ENCODE measurements at places on chromosomes 2 and 18.

- DNase-seq = no peak
Measured at GRCh38 chr2:158664987-158665386, 130.1 kb upstream of the DAPL1 start.

DNA sequence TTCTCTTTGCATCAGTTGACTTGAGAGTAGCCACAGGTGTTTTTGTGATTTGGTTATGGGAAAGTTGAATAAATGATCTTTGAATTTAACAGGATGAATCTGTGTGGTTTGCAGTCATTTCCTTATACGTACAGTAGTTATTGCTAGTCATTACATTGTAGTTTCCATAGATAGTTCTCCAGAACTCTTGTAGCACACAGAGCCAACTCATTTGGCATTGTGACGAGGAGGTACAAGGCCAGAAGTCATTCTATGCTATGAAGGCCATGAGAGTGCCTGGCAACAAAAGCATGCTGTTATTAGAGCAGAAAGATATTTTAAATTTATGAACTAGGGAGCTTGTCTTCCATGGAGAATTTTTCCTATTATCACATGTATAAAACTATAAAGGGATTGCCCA is 973.0 kb upstream of the CHAC2 start:
- DNase-seq = no peak

DNA sequence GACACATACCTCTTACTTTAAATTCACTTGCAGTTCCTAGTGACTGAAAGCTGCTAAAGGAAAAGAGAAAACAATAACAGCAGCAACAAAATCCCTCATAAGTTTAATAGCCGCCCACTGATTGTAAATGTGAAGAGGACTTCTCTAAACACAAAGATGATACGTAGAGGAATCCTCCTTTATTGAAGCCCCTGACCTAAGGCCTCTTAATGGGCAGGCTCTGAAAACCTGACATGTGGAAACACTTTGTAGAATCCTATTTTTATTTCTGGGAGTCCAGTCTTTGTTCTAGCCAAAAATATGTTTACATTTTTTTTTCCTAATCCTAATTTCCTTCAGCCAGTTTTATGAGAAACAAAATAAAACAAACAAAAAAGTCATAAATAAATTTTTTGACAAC is 1277.7 kb upstream of the CELF4 start:
- DNase-seq = no peak

GRCh38 chr2:9400268-9401058 is 22.9 kb downstream of the ITGB1BP1 start:
- no peak for DNase-seq

- no peak for DNase-seq
Measured at GRCh38 chr2:31404302-31404701, 10.2 kb downstream of the XDH start.

- DNase-seq = no peak
Measured at GRCh38 chr2:172894689-172895387, 159.2 kb downstream of the RAPGEF4 start.

GRCh38 chr2:218146056-218146455 is 20.2 kb downstream of the CXCR2 start:
- no peak for DNase-seq

DNA sequence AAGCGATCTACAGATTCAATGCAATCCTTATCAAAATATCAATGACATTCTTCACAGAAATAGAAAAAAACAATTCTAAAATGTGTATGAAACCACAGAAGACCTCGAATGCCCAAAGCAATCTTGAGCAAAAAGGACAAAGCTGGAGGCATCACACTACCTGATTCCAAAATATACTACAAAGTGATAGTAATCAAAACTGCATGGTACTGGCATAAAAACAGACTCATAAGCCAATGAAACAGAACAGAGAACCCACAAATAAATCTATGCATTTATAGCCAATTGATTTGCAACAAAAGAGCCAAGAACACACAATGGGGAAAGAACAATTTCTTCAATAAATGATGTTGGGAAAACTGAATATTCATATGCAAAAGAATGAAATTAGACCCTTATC is 99.2 kb downstream of the POLR1A start:
- DNase-seq = no peak

DNA sequence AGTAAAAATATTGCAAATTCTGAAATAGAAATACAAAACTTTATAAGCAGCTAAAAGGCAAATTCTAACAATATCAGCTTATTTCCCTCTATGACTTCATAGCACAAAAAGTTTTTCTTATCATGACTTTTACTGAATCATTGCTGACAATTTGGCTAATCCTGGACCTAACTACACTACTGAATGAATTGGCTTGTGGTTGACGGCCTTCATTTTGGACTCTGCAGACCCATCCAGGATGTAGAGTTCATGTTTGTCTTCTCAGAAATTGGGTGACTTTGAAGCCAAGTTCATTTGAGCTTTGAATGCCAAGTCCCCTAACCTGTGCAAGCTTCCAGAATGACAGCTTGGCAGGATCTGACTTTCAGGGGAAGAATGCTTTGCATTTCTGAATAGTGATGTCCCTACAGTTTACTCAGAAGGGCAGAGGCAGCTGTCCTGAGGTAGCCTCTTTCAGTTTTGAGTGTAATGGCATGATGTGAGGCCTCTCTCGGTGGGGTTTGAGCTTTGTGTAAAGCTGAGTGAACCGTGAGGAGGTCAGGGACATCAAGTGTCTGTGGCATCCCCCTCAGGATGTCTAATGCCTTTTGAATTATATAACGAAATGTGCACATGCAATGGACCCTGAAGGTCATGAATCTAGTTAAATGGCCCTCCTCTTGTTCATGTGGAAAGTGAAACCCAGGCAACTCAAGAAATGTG is 48.0 kb downstream of the EFEMP1 start:
- no peak for DNase-seq

DNA sequence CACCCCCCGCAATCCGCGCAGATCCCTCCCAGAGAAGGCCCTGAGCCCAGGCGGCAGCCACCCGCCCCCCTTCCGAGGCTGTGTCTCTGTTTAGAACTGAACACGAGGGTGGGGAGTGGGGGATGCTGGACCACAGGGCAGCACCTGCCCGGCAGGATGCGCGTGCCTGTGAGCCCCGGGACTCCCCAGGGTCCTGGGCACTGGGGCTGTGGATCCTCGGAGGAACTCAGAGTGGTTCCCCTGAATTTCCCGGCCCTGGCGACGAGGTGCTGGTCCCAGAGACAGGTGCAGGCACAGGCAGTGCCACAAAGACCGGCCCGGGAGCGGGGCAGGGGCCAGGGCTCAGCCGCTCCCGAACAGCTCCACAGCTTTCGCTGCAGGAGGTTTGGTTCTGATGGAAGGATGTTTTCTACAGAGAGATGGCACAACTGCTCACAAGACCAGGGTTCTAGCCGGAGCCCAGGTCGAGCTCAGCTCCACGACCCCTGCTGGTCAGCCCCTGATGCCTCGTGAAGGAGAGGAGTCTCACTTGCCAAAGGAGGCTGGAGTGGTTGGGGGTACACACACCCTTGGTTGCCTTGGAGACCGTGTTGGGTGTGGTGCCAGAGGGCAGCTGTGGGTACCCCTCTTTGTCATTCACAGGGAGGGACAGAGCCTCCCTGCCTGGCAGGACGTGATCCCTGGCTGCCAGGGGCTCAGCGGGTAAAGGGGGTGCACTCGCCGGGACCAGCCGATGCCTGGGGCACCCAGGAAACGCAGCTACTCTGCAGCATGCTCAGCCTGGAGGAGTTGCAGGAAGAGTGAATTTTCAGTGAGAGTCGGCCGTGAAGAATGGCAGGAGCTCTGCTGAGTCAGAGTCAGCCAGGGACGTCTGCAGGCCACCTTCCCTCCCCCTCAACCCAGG is 4.4 kb upstream of the NEU4 start:
- no peak for DNase-seq

- no peak for DNase-seq
Measured at GRCh38 chr2:39176997-39177396, 56.1 kb upstream of the SOS1 start.
